Erythroblast (primary cell): ENCODE measurements at places on chromosomes 2 and 18.

DNA sequence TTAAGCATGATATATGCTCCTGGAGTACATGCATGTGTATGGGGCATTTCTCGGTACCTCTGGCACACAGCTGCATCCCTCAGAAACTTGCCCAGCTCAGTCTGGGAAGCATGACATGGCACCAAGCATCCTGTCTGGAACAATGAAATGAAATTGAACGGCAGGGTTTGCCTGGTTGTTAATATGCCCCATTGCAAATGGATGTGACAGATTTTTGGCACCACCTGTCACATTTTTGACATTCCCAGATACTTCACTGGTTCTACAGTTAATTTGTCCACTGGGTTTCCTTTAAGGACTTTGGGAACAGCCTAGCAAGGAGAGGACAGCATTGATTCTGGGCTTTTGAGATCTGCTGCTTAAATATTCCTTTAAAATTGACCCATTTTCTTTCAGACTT lies 305.8 kb downstream of the TSN start:
- no peak for DNase-seq

DNA sequence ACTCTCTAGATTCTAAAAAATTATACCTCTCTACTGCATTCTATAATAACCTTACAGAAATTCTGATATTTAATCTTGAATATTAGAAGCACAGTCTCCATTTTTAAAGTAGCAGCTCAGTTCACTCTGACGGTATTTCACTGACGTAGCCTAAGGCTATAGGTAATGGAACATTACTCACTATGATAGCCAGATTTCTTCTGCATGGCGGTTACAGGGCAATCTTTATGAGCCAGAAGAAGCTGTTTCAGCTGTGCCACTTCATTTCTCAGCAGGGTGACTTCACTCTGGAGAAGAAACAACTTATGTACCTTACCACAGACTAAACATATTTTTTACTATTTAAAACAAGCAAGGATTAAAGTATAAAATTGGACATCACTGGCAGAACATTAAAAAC lies 75.3 kb upstream of the CHN1 start:
- no peak for DNase-seq

DNA sequence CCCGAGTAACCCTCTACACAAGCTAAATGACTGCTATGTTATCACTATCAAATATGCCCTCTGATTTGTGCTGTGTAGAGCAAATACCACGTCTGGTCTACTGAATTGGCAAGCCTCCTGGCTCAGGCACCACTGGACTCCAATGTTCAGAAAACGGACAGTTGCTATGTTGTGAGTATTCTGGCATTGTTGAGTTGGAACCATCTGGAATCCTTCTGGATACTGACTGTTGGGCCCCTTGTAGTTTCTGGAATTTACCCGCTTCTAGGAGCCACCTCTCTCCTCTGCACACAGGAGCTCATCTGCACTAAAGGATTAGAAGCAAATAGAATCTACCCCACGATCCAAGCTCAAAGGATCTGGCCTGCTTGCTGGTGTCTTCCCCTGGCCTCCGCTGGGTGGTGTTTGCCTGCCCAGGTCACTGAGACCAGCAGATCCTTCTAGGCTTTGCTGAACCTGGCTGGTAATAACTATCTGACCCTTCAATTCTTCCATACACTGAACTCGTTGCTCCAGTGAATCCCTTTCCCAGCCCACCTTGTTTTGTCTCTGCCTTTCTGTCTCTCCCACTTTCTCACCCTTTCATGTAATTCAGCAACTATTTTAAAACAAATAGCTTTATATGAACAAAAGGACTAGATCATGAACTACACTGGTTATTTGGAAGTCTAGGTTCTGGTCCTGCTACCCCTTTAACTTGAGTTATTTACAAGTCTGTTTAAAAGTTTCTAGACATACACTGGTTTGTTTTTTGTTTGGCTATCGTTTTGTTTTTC lies 2.1 kb upstream of the HAAO start:
- DNase-seq = no peak

- DNase-seq = no peak
Observed at GRCh38 chr2:234495251-234496054, 1.4 kb downstream of the ARL4C start.

- no peak for DNase-seq
Observed at GRCh38 chr2:11923935-11924334, 177.5 kb downstream of the LPIN1 start.

GRCh38 chr2:70757966-70758365 lies 10.0 kb downstream of the ADD2 start:
- DNase-seq = no peak

DNA sequence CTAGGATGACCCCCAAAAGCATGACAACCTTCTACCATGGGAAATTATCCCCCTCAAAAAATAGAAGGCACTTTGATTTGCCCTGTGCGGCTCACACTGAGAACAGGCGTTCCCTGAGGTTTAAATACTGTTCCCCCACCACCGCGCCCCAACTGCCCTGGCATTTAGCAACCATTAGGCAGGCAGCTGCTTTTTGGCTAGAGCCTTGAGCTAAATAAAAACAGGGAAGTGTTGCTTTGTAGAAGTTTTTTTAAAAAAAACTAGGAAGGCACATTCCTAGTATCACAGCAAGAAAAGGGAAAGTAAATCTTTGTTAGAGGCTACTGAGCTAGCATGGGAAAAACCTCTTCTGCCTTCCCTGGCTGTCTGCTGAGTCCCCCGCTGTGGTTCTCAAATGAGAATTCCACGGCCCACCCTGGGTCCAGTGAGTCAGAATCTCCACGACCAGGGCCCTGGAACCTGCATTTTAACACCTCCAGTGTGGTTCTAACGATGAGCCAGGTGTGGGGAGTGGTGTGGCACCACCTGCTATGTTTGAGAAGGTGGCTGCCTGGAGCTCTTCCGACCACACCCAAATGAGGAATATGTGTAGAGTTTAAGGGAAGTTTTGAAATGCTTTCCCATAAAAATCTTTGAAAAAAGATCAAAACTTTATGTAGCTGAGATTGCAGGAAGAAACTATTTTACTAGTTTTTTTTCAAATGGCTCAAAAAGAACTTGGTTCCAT lies 66.4 kb downstream of the VIT start:
- no peak for DNase-seq

DNA sequence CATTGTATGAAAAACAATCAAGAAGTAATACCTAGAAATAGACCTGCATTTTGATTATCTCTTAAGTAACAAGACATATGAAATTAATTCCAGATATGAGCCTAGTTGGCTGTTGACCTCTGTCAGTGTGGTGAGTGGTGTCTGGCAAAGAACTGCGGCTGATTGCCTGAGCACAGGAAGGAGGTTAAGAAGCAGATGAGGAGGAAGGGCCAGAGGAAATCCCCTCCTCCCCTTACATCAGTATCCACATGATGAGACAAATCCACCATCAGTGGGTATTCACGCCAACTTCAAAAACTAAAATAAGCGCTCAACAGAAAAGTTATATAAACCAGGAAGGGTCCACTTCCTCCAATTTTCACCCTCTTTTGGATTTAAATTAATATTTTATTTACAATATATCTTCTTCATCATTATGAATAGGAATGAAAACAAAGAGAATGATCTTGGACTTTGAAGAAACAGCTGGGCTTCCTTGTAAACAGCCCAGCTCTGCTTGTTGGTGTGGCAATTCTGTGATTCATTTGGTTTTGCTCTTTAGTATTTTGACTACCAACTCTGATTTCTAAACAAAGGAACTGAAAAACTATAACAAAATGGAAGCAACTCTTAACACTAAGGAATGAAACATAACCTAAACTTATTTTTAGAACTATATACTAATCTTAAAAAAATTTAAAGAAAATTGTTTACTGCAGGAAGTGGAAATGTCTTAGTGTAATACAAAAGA lies 27.3 kb downstream of the RFTN2 start:
- no peak for DNase-seq

- no peak for DNase-seq
Observed at GRCh38 chr2:227774895-227775842, 29.5 kb downstream of the SCYGR8 start.

GRCh38 chr2:189128970-189129369 lies 50.6 kb downstream of the COL5A2 start:
- DNase-seq = no peak

GRCh38 chr2:241772063-241772499 lies 4.5 kb upstream of the GAL3ST2 start:
- DNase-seq = peak; percentile 55

DNA sequence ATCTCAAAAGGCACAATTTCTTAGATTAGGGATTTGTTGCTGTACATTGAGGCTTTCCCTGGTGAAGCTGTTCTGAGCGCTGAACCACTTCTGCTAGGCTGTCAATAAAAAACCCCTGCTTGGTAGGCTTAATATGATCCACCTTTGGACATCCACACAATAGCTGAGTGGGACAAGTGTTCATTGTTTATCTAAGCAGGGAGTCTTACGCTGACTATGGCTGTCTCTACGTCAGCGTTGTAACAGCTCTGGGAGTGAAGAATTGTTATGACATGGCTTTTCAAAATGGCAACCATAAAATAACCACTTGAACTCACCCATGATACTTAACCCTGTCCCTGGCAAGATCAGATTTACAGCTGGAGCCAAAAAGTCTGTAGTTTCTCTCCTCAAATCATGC lies 111.5 kb upstream of the SULT1C3 start:
- no peak for DNase-seq

GRCh38 chr2:230582851-230583283 lies 129.8 kb upstream of the CAB39 start:
- no peak for DNase-seq

DNA sequence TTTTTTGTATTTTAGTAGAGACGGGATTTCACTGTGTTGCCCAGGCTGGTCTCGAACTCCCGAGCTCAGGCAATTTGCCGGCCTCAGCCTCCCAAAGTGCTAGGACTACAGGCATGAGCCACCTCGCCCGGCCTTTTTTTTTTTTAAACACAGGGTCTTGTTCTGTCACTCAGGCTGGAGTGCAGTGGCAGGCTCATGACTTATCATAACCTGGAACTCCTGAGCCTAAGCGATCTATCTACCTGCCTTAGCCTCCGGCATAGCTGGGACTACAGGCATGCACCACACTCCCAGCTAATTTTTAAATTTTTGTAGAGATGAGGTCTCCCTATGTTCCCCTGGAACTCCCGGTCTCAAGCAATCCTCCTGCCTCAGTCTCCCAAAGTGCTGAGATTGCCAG lies 1.4 kb upstream of the ITGAV start:
- DNase-seq = no peak

DNA sequence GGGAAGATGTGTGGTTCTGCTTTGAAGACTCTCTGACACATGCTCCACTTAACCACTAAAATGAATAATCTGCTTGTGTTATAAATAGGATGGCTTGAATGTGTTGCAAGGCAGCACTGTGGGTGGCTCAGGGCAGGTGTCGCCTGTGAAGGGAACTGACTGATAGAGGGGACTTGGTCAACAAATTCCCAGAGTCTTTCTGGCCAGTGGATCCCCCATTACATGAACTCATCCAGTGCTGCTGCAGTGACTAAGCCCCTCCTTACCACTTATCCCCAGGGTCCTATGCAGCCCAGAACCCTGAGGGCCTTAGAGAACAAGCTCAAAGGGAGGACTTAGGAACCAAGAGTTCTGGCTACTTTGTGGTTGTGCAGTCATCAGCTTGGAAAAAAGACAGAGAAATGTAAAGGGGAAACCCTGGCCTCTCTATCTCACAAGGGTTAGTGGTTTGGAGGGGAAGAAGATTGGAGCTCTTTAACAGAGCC lies 226.2 kb upstream of the TNP1 start:
- no peak for DNase-seq

DNA sequence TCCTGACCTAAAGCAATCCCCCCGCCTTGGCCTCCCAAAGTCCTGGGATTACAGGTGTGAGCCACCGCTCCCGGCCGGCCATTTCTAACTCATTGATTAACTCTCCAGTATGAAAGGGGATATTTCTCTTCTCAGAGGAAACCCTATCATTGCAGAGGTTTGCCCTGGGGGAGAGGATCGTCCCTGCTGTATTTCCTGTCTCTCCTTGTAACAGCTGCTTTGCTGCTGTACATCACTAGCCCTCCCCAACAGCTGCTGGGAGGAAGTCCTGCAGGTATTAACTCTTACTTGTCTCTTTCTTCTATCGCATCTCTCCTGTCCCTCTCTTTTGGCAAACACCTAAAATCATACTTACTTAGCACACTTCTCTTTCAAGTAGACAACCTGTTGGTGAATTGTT lies 219.0 kb upstream of the DSEL start:
- no peak for DNase-seq

- DNase-seq = no peak
Observed at GRCh38 chr2:30308280-30308679, 76.9 kb downstream of the LBH start.

DNA sequence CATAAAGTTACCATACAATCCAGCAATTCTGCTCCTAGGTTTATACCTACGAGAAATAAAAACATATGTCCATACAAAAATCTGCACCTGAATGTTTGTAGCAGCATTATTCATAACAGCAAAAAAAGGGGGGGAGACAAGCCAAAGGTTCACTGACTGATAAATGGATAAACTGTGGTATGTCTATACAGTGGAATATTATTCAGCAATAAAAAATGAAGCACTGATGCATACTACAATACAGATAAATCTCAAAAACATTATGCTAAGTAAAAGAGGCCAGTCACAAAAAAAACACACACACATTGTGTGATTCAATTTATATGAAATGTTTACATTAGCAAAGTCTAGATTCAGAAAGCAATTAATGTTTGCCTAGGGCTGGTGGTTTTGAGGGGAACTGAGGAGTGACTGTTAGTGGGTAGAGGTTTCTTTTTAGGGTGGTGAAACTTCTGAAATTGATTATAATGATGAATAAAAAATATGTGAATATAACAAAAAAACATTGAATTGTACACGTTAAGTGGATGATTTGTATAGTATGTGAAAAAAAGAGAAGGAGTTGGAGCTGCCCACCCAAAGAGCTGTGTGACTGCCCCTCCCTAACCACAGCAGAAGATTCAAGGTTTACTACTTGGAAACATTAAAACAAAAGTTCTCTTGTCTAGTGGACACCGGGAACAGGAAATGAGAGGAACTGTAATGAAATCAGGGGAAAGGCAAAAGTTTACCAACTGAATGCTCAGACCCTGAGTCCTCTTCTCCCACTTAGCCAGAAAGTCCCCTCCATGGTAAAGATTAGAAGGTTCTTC lies 13.4 kb downstream of the COLEC12 start:
- DNase-seq = no peak

DNA sequence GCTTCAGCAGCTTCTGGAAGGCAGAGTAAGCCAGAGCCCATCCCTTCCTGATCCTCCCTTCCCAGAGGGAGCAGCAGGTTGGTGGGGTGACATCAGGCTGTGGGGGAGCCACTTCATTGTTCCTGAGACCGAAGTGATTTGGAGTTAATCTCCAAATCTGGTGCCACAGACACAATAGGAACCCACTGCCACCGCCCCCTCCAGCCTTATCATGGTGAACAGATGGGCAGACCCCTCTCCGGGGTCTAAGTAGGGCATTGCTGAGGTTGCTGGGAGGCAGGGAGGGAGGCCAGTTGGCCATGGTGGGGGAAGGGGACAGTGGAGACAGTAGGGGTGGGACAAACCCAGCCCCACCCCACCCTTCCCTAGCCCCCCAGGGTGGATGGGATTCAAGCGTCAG lies 25.6 kb upstream of the SLC35F6 start:
- DNase-seq = no peak

- no peak for DNase-seq
Observed at GRCh38 chr2:152038441-152038958, 60.3 kb downstream of the CACNB4 start.
